ENCODE measurements at places on chromosomes 7 and 10.

DNA sequence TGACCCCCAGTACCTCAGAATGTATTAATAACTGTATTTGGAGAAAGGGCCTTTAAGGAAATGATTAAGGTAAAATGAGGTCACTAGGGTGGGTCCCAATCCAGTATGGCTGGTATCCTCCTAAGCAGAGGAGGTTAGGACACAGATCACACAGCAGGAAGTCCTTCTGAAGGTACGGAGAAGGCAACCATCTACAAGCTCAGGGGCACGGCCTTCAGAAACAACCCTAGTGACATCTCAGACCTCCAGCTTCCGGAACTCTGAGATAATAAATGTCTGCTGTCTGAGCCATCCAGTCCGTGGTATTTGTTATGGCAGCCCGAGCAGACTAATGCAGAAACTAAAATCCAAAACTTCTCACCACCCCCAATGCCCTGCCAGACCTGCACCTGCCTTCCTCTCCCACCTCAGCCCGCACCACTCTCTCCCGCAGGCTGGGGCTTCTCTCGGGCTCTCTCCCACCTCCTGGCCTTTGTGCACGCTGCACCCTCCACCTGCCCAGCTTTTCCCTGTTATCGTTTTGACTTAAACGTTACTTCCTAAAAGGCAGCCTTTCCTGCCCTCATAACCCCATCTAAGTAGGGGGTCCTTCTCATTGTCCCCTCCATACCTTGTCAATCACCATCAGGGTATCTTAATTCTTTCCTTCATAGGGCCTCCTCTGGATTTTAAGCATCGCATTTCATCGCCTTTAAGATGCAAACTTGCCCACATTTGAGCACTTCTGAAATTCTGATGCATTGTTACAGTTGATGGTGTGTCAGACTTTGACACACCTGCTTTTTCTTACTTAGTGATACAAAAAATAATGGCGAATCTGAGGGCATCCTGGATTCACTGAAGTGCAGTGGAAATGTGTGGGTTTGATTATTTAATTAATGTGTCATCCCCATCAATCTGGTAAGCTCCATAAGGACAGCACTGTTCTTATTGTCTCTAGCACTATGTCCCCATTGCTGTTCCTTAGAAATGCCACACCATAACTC is 32.2 kb upstream of the AQP1 start:
- DNase-seq: no peak

DNA sequence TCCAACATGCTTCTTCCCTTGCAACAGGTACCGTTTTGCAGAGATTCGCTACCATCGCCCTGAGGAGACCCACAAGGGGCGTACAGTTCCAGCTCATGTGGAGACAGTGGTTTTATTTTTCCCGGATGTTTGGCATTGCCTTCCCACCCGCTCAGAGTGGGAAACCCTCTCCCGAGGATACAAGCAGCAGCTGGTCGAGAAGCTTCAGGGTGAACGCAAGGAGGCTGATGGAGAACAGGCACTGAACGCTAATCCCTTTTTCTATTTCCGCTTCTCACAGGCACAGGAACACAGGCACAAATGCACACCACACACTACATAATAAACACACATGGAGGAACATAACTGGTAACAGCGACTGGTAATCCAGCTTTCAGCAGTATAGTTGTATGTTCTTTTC is 35.2 kb downstream of the CCAR1 start:
- no peak for DNase-seq

- no peak for DNase-seq
Observed at GRCh38 chr7:34761627-34762026, 103.6 kb downstream of the NPSR1 start.

DNA sequence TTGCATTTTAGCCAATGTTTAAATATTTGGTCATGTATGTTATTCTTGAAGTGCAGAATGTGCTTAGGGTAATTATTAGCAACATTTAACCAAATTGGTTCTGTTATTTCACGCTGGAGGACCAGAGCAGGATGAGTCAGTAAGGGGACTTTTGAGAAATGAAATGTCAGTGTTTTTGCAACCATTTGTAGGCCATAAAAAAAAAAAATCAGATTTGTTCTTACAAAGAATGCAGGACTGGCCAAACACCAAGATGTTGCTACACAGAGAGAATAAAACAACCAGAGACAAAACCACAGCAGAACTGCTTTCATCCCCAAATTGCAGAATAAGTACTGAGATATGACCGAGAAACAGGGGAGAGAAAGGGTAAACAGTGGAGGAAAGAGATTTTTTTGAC is 62.1 kb downstream of the TPST1 start:
- DNase-seq: no peak

- no peak for DNase-seq
Observed at GRCh38 chr10:122344741-122345258, 29.7 kb upstream of the PLEKHA1 start.

DNA sequence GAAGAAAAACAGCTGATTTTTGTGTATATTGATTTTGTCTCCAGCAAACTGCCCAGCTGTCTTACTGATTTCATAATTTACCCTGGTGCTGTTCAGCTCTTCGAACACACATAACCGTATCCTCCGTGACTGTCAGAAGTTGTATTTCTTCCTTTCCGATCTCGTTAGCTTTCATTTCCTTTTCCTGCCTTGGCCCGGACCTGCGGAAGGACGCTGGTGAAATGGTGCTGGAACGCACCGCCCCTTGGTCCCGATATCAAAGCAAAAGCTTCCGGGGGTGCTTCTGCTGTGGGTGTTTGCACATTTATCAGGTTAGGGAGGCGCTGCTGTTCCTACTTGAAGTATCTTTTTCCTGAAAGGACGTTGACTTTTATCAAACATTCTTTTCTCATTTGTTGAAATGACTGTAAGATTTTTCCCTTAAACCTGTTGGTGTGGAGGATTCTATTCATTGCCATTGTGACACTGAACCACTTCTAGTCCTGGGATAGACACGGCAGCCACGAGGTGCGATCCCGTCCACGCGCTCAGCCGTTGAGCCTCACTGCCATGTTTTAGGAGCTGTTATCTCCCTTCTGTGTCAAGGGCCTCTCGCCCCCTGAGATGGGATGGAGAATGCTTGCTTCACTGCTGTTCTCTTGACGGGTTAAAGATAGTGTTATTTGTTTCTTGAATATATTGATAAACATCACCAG is 72.6 kb downstream of the FOXL3 start:
- peak; percentile 45 for DNase-seq

DNA sequence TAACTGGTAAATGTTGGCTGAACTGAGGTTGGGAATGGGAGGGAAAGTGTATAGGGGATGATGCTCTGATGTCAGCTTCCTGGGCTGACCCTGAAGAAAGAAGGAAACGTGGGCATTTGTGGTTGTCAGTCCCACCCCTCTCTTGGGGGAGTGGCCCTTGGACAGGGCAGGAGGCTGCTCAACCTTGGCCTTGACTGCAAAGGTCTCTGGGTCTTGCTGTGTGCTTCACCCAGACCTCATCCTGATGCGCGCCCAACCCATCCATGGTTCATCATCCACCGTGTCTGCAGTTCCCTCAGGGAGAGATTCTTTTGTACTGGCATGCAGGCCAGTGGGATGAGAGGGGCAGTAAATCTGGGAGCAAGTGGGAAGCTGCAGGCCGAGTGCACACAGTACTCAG is 4.7 kb upstream of the ZYX start:
- no peak for DNase-seq

- DNase-seq: no peak
Observed at GRCh38 chr10:112799038-112799437, 151.0 kb upstream of the TCF7L2 start.

Measured in CD4-positive, alpha-beta T cell treated with Interleukin-15 for 4 hours (primary cell).